DMS 273 treated with DMSO at 0.1 percent for 48 hours (cell line): ENCODE measurements at places on chromosomes 6 and 20.

DNA sequence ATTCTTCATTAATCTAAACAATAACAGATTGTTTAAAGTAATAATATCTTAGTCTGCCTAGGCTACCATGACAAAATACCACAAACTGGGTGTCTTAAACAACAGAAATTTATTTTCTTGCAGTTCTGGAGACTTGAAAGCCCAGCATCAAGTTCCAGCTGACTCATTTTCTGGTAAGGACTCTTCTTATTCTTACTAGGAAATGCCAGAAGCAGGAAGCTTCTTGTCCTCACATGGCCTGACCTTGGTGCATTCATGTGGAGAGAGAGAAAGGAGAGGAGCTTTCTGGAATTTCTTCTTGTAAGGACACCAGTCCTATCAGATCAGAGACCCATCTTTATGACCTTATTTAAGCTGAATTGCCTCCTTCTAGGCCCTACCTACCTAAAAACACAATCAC, 110.5 kb downstream of the ANKRD60 start:
- DNase-seq: no peak

DNA sequence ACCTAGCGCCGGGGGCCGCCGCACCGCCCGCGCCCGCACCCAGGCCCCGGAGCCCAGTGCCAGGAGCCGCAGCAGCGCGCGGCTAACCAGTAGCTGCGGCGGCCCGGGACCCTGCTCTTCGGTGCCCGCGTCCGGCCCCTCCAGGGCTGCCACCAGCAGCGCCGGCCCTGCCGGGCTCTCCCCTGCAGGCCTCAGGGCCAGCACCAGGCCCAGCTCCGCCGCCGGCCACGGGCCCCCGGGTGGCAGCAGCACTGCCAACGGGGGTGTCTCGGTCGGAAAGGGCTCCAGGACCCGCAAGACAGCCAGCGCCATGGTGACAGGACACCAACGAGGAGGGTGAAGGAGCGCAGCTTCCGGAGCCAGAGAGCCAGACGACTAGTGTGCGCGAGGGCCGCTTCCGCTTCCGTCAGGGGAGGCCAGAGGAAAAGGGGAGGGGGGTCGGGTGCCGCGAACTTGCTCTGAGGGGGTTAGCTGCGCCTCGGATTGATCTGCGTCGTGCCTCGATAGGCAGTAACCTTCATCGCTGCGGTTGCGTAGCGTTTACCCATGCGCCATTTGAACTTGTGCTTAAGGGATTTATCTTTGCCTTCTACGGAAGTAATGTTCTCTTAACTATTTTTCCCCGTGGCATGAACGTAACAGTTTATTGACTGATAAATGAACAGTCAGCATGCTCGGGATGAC, at the start of gene PEX6:
PEX6 (minus strand) TSS at position 343 of the 684 bp plus-strand sequence; CDS start at position 312, 31 bp downstream.
- DNase-seq: peak; percentile 81

- peak; percentile 10 for DNase-seq
These were observed 626.5 kb upstream of the NRSN1 start for GRCh38 chr6:23499549-23499948.

DNA sequence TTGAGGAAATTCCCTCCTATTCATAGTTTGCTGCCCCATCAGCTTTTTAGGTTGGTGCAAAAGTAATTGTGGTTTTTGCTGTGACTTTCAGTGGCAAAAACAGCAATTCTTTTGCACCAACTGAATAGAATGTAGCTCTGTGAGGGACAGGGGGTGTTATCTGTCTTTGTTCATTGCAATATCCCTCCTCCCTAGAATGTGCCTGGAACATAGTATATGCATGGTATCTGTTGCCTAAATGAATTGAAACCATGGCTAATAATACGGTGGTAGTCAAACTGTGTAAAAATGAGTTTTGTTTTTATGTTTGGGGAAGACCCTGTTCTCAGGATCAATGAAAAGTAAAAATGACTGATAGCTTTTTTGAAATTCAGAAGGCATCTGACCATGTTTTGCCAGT, 45.1 kb downstream of the SCAND1 start:
- no peak for DNase-seq
